HS-5 (cell line): ENCODE measurements at places on chromosomes 5 and 9.

GRCh38 chr5:35826554-35826953 lies 30.1 kb upstream of the IL7R start:
- DNase-seq, result no peak

DNA sequence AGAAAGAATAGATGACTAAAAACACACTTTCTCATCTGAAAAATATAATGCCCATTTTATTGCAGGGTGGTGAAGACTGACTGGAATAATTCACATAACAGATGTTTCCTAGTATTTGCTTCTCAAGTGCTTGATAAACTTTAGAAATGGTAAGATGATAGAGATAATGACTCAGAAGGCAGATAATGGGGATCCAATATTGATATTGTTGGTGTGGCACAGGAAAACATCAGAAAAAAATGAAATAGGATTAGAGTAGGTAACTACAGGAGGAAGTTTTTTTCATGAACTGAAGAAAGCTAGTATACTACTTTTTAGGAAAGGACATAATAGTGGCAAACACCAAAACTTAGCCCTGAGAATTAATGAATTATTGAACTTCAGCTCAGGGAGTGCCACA lies 20.2 kb upstream of the F2RL2 start:
- no peak for DNase-seq

GRCh38 chr9:118992813-118993794 lies 376.1 kb downstream of the BRINP1 start:
- DNase-seq, result no peak

GRCh38 chr5:146398826-146399225 lies 48.3 kb upstream of the TCERG1 start:
- no peak for DNase-seq

DNA sequence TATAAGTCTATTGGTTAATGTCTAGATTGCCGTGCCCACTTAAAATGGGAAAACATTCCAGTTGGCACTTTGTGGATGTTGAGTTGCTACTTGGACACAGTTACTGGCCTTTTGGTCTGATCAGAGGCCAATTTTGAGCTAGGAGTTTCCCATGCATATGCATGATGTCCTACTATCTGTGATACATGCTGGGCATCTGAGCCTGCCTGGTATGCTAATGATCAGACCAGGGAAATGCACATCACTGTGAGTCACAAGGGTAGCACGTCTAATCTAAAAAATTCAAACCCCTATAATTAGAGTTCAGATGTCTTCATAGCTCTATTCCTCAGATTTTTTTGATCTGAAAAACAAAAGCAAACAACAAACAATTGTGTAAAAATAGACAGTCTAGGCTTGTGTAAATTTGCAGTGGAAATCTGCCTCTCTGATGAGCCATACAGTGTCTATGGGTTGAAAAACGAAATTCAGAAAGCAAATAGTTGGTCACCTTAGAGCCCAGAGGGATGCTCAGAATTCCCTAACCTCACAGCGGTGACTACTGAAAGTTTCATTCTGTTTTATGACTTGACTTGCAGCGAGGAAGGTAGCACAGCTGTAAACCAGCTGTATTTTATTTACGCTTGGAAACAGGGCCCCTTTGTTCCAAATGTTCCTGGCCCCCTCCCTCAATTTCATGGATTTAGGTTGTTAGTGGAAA lies 37.3 kb downstream of the PALM2AKAP2 start:
- peak; percentile 73 for DNase-seq

- peak; percentile 47 for DNase-seq
These were observed 27.9 kb upstream of the RECK start for GRCh38 chr9:36008774-36009300.

DNA sequence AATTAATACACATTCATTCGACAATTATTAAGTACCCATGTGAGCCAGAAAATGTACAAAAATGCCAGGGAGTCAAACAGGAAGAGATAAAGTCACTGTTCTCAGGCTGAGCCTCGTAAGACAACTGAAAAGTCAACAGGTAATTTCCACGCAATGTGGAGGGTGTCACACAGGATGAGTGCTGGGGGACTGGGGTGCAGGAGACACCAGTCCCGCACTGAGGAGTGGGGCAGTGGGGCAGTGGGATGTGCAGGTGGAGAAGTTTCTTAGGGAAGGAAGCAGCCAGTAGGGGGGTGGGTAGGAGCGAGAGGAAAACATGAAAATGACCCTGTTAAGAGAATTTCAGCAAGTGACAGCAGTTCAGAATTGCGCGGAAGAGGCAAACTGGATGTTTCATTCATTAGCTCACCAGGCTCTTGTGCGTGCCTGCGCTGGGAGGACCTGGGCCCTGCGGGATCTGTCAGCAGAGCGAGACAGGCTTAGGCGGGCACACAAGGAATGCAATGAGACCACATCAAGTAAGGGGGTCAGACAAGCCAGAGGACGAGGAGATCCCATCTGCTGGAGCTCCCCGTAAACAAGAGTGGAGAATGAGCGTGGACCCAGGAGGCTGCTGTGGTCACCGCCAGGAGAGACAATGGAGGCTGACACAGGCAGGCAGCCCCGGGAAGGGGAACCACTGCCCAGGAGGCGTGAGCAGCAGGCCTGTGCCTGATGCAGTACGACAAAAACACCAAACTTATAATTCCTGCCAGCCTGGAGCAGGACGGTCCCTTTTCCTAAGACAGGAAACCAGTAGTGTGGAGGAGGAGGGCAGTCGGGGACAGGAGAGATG lies 21.0 kb downstream of the CAMSAP1 start:
- no peak for DNase-seq

DNA sequence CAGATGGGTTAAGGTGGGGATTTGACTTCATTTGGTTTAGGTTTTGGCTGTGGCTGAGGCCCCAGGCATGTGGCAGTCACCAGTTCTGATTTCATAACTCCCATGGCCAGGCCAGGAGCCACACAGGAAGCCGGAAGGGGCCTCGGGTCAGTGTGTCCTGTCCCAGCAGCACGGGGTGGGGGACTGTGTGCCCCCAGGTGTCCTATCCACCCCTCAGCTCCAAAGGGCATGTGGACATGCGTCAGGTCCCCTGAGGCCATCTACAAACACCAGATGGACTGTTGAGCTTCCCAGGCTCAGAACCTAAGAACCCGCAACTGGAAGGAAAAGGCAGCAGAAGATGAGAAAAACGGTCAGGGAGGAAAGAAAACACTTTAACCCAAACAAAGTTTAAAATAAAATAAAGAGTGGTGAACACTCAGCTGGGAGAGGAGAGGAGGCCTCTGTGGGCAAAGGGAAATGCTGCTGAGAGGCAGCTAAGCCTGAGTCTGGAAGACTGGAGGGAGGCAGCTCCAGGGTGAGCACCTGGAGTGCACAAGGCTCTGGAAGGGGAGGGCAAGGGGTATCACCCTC lies 260.8 kb downstream of the AUH start:
- DNase-seq, result no peak

- no peak for DNase-seq
These were observed 110.0 kb upstream of the DHFR start for GRCh38 chr5:80764786-80765185.

- DNase-seq, result no peak
These were observed 16.6 kb upstream of the EGFL7 start for GRCh38 chr9:136645903-136646754.

GRCh38 chr9:21153336-21154017 lies 11.8 kb upstream of the IFNW1 start:
- peak; percentile 22 for DNase-seq
